ENCODE measurements at places on chromosomes 2 and 18.

DNA sequence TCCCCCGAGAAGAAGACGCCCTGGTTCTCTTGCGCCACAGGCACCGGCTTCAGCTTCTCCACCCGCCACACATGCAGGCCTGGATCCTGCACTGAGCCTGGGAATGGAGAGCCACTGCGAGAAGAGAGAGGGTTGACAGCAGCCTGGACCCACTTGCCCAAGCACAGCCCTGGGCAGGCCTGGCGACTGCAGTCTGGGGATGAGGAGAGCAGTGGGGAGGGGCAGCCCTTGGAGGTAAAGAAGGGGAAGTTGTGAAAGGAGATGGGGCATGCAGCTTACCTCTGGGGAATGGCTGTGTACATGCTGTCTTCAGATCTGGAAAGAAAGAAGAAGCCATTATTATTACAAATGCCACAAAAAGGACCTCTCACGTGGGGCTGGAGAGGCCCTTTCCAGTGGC lies 8.3 kb downstream of the CAPG start:
- H3K27me3 ChIP-seq = no peaks in the 10 kb centered on the region
- H3K36me3 ChIP-seq = peaks cover 28% of the 10 kb centered on the region
- no peak for DNase-seq
- H3K4me1 ChIP-seq = peaks cover 4% of the 10 kb centered on the region
- H3K27ac ChIP-seq = no peak overlapping the region

GRCh38 chr2:21036708-21037670 lies 6.9 kb downstream of the APOB start:
- no peaks in the 10 kb centered on the region for H3K27me3 ChIP-seq
- no peak overlapping the region for H3K27ac ChIP-seq
- no peak overlapping the region for H3K4me3 ChIP-seq
- H3K4me1 ChIP-seq = no peaks in the 10 kb centered on the region
- no peak for DNase-seq

DNA sequence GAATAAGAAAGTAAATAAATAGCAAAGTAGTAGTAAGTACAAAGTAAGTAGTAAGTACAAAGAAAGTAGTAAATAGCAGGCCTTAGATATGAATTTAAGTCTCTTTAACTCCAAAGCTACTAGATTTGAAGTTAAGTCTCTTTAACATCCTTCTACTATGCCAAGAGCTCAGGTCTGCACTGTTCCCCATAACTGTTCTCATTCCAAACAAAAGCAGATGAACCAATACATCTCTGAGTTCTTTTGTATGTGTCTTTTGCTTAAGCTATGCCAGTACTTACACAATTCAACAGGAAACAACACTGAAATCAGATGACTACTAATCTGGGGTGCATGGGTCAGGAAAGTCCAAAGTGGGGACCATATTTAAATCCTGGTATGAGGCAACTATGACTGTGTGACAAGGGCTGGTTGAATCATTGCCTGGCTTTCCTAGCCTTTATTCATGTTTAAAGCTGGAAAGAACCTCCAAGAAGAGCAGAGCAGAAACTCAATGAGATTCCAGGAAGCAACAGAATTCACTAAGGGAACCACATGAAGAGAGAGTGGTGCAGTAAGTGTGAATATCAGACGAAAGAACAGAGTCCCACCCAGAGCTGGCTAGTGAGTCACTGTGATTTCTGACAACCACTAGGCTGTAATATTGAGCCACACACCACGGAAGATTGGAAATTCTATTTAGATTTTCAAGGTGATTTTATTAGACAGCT lies 51.0 kb upstream of the CYP26B1 start:
- no peaks in the 10 kb centered on the region for H3K36me3 ChIP-seq
- H3K27me3 ChIP-seq = no peaks in the 10 kb centered on the region
- H3K4me1 ChIP-seq = no peaks in the 10 kb centered on the region
- no peak overlapping the region for H3K27ac ChIP-seq
- no peak for DNase-seq

GRCh38 chr2:231965102-231965501 lies 3.6 kb downstream of the DIS3L2 start:
- no peak for DNase-seq
- no peaks in the 10 kb centered on the region for H3K27me3 ChIP-seq
- H3K27ac ChIP-seq = no peak overlapping the region

- no peaks in the 10 kb centered on the region for H3K27me3 ChIP-seq
- H3K27ac ChIP-seq = no peak overlapping the region
- H3K4me3 ChIP-seq = no peak overlapping the region
- no peaks in the 10 kb centered on the region for H3K36me3 ChIP-seq
- H3K4me1 ChIP-seq = no peaks in the 10 kb centered on the region
These were observed 23.2 kb downstream of the SPEG start for GRCh38 chr2:219457784-219458369.

DNA sequence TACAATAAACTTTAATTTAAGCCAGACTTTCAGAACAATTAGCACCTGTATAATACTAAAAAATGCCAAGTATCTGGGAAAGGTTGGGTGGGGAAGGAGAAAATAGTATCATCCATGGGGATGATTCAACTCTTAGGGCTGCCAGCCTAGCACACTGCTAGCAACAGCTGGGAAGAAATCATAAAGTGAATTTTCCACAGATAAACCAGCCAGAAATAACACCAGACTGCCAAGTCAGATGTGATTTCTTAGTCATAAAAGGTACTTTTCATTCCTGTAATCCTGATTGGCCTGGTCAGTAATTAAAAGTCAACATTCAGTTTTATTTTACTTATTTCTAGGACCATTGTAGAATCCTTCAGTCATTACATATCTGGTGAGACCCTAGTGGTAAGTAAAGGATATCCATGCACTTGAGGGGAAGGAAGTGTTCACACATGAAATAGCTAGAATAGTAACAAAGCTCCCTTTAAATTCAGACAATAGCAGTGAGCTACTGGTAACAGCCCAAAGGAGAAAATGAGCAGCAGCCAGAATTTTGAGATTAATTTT lies 59.4 kb downstream of the LIMS1 start:
- no peak overlapping the region for H3K4me3 ChIP-seq
- peaks cover 6% of the 10 kb centered on the region for H3K4me1 ChIP-seq
- no peaks in the 10 kb centered on the region for H3K27me3 ChIP-seq
- DNase-seq = no peak
- H3K27ac ChIP-seq = no peak overlapping the region

GRCh38 chr2:97868986-97869721 lies 126.6 kb downstream of the TMEM131 start:
- H3K4me1 ChIP-seq = peaks cover 15% of the 10 kb centered on the region
- no peak for DNase-seq
- no peak overlapping the region for H3K4me3 ChIP-seq

GRCh38 chr18:58578321-58578720 lies 50.6 kb downstream of the ALPK2 start:
- H3K36me3 ChIP-seq = no peaks in the 10 kb centered on the region
- no peak overlapping the region for H3K27ac ChIP-seq
- no peak for DNase-seq

- no peaks in the 10 kb centered on the region for H3K27me3 ChIP-seq
- H3K27ac ChIP-seq = no peak overlapping the region
- no peak for DNase-seq
- no peak overlapping the region for H3K4me3 ChIP-seq
- no peaks in the 10 kb centered on the region for H3K36me3 ChIP-seq
These were observed 337.4 kb downstream of the LPIN1 start for GRCh38 chr2:12083713-12084419.

DNA sequence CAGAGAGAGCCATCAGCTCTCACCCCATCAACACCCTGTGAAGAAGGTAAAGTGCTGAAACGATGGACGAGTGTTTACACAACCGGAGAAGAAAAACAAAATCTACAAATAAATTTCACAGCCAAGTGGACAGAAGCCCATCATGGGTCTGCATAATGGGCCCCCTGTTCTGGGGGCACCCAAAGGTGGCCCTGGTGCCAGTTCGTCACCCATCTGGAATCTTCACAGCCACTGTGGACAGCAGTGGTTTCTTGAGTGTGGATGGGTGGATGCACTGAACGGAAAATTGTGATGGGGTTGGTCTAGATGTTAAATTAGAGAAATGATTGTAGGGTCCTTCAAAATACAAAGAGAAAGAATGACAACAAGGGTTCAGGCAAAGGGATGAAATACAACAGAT lies 38.8 kb downstream of the ANKMY1 start:
- H3K27ac ChIP-seq = no peak overlapping the region
- H3K4me3 ChIP-seq = no peak overlapping the region
- peaks cover 16% of the 10 kb centered on the region for H3K36me3 ChIP-seq
- no peaks in the 10 kb centered on the region for H3K27me3 ChIP-seq
- no peak for DNase-seq
- peaks cover 7% of the 10 kb centered on the region for H3K4me1 ChIP-seq

DNA sequence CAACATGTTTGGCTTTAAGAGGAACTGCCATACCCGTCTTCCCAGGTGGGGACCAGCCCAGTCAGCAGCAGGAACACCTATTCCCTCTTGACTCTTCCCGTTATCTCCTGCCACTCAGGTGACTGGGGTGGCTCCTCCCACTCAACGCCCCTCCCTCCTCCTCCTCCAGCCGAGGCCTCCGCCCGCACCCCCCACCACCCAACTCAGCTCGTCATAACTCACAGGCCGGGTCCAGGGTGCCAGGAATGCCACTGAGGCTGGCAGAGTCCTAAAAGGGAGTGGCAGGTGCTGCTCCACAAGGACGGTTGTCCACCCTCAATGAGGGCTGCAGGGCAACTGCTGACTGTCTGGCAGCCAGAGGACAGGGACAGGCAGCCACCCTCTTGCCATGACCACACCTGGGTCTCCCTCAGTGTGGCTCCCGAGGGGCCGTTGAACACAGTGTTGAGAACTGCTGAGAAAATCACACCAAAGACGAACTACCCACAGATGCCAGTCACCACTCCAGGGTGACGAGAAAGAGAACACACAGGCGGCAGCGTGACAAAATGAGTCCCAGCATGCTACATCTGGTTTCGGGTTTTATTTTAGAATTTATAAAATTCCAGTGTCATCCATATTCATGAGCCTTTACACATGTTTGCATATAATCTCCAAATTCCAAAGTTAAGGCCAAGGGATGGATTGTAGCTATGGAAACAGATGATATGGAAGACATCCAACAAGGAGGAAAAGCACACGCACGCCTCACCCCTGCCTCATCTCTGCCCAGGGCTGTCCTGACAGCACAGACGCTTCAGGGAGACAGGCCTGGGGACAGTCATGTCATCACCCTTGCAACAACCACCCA lies 38.5 kb downstream of the ANO7 start:
- no peaks in the 10 kb centered on the region for H3K4me1 ChIP-seq
- H3K4me3 ChIP-seq = no peak overlapping the region
- no peak for DNase-seq
- H3K36me3 ChIP-seq = peaks cover 35% of the 10 kb centered on the region
- H3K27me3 ChIP-seq = no peaks in the 10 kb centered on the region

DNA sequence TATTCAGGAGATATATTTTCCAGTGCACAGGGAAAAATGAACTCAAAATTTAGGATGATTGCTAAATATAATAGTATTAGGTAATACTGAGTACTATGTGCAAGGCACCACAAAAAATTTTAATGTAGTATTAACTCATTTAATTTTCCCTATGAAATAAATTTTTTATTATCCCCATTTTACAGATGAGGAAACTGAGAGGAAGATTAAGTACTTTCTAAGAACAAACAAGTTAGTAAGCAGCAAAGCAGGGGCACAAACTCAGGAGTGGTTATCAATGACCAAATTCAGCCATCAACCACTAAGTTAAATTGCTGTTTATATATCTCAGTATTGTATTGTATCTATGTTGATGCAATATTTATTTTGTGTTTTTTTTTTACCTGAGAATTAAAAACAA lies 14.2 kb downstream of the SPDYA start:
- no peak for DNase-seq
- no peaks in the 10 kb centered on the region for H3K4me1 ChIP-seq
- no peak overlapping the region for H3K4me3 ChIP-seq
- no peaks in the 10 kb centered on the region for H3K36me3 ChIP-seq
- no peaks in the 10 kb centered on the region for H3K27me3 ChIP-seq

- H3K27me3 ChIP-seq = no peaks in the 10 kb centered on the region
- no peak overlapping the region for H3K27ac ChIP-seq
- no peak overlapping the region for H3K4me3 ChIP-seq
These were observed 44.0 kb downstream of the ITGB6 start for GRCh38 chr2:160156100-160156499.

- H3K27me3 ChIP-seq = no peaks in the 10 kb centered on the region
- peak overlapping the region; percentile 84 for H3K4me3 ChIP-seq
- H3K36me3 ChIP-seq = no peaks in the 10 kb centered on the region
- no peak overlapping the region for H3K27ac ChIP-seq
- H3K4me1 ChIP-seq = peaks cover 7% of the 10 kb centered on the region
These were observed 433 bp upstream of the MFF start for GRCh38 chr2:227324642-227324994.

DNA sequence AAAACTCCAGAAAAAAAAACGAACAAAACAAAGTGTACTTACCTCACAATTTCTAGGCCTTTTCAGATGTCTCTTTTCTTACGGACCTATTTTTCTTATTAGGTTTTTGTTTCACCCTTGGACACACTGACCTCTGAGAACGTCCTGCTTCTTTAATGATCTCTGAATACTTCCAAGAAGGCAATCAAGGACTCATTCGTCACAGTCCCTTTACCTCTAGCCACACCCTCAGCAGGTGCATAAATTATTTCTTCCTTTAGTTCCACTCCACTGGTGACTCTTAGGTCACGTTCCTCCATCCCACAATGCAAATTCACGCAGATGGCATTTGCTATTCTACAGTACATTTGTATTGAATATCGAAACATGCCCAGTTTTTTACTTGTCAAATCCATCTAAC lies 21.9 kb downstream of the PELI1 start:
- no peak for DNase-seq
- H3K27me3 ChIP-seq = no peaks in the 10 kb centered on the region
- H3K27ac ChIP-seq = no peak overlapping the region
- H3K4me1 ChIP-seq = no peaks in the 10 kb centered on the region
- no peak overlapping the region for H3K4me3 ChIP-seq

GRCh38 chr2:214839464-214839863 lies 30.0 kb upstream of the BARD1 start:
- no peaks in the 10 kb centered on the region for H3K36me3 ChIP-seq
- DNase-seq = no peak
- no peaks in the 10 kb centered on the region for H3K4me1 ChIP-seq
- no peaks in the 10 kb centered on the region for H3K27me3 ChIP-seq

DNA sequence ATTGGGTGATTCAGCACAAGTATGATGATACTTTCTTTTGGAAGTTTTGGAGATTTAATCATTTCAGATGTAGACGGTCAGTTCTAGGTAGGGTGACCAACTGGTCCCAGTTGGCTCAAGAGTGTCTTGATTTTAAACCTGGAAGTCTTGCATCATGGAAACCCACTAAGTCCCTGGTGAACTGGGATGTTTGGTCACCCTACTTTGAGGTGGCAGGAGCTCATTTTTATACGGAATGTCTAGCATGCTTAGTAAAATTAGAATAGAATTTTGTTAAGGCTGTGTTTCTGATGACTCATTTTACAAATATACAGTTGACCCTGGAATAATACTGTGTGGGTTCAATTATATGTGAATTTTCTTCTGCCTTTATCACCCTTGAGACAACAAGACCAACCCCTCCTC lies 61.5 kb upstream of the DOCK10 start:
- H3K36me3 ChIP-seq = no peaks in the 10 kb centered on the region
- no peak overlapping the region for H3K4me3 ChIP-seq
- no peaks in the 10 kb centered on the region for H3K27me3 ChIP-seq
- no peaks in the 10 kb centered on the region for H3K4me1 ChIP-seq

- peaks cover 41% of the 10 kb centered on the region for H3K4me1 ChIP-seq
- DNase-seq = no peak
- peak overlapping the region; percentile 50 for H3K4me3 ChIP-seq
- H3K36me3 ChIP-seq = no peaks in the 10 kb centered on the region
- peak overlapping the region; percentile 73 for H3K27ac ChIP-seq
- no peaks in the 10 kb centered on the region for H3K27me3 ChIP-seq
These were observed 46.8 kb downstream of the MRPS5 start for GRCh38 chr2:95074663-95075439.

All from effector memory CD4-positive, alpha-beta T cell (primary cell).